AG04449 (cell line): ENCODE measurements at places on chromosomes 1 and 21.

- no peak for DNase-seq
Observed at GRCh38 chr1:236002025-236002390, 62.9 kb downstream of the NID1 start.

- no peak for DNase-seq
Observed at GRCh38 chr1:206691604-206692003, 6.9 kb downstream of the MAPKAPK2 start.

DNA sequence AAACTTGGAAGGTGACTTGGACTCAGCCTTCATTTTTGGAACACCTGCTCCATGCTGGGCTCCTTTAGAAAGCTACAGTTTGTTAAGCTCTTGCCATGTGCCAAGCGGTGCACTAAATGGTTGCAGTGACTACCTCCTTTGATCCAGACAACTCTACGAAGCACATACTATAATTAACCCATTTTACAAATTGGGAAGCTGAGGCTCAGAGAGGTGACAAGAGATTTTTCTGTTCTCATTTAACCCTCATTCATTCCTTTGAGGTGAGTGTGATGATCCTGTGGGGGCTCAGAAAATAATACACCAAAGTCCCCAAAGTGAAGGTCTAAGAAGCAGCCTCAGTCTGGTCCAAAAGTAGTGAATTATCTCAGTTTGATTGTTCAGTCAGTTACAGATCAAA, 1.6 kb upstream of the PAQR7 start:
- no peak for DNase-seq

- DNase-seq: no peak
Observed at GRCh38 chr1:13517193-13517812, 3.5 kb upstream of the LRRC38 start.

- DNase-seq: no peak
Observed at GRCh38 chr1:162930976-162931560, 70.1 kb upstream of the CCDC190 start.

DNA sequence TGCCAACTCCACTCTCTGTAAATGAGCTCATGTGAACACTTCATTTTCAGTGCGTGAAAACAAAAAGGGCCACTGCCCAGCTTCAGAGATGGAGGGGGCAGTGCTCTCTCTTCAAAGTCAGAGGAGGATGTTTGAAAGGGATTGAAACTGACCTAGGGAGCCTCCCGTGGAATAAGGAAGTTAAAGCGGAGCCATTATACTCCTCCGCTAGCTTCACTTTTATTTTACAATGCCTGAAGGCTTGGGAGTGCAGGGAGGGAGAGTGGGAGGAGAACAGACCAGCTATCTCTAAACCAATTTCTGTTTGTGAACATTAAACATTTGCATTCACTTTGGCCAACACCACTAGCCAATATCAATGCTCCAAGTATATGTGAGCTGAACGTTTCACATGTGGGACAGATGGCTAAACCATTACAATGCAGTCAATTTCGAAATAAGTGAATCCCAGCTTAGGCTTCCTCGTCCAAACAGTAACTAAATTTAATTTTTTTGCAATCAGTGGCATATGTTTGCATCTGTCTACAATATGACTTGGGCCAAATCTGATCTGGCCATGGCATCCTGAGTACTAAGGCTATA, 126.9 kb downstream of the ESRRG start:
- DNase-seq: no peak

DNA sequence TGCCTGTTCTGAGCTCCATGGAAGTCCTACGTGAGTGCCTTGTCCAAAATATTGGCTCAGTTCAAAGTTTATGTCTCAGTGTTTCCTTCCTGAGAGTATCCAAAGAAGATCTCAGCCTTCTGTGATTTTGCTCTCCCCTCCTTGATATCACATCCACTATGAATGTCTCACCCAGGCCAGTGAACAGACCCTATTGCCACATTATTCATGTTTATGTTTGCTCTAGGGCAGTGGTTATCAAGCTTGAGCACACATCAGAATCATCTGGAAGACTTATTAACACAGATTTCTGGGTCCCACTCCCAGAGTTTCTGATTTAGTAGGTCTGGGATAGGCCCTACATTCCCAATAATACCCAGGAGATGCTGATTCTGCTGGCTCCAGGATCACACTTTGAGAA, 145.0 kb upstream of the FGGY start:
- no peak for DNase-seq

DNA sequence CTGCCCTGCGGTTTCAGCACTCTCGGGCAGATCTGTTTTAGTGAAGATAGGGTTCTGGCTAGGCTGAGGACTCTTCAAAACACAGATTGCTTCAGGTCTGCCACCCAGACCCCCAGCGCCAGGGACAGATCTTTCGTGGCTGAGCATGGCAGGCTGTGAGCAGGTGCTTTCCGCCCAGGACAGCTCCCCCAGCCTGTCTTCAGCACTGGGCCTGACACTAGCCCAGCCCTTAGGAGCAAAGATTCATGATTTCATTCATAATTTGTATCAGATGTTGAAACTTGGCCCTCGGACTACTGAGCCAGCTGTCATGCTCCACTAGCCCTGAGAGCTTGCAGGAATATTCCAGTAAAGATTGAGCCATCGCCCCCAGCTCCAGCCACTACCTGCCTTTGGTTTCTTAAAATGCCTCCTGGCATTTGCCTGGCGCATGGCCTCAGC, 5.9 kb downstream of the ADPRS start:
- DNase-seq: no peak

GRCh38 chr21:41678924-41679318, 87.9 kb downstream of the RIPK4 start:
- peak; percentile 83 for DNase-seq

DNA sequence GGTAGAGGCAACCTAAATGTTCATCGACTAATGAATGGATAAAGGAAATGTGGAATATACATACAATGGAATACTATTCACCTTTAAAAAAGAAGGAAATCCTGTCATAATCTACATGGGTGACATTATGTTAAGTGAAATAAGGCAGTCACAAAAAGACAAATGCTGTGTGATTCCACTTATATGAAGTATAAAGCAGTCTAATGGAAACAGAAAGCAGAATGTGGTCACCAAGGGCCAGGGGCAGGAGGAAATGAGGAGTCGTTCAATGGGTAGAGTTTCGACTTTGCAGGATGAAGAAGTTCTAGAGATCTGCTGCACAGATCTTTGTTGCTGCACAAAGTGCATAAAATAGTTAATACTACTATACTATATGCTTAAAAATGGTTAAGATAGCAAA, 7.8 kb downstream of the DIPK1A start:
- DNase-seq: no peak

- no peak for DNase-seq
Observed at GRCh38 chr1:180311011-180311730, 81.1 kb downstream of the LHX4 start.

- no peak for DNase-seq
Observed at GRCh38 chr1:150577557-150578271, 1.7 kb downstream of the MCL1 start.

DNA sequence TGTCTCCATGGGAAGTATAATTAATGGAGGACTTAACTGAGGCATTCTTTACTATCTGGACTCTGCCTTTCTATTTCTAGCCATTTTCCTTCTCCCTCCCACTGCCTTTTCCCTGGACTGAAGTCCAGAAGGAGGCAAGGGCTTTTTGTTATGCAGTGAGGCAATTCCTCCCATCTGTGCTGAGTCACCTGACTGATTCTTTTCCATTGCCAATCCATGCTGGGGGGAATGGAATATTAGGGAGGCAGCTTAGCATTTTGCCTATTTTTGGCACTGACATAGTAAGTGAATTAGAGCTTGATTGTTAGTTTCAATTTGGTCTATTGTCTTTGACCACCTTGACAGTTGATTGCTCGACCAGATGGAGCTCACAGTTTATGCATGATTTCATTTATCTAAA, 1000.6 kb upstream of the PRMT6 start:
- DNase-seq: no peak

DNA sequence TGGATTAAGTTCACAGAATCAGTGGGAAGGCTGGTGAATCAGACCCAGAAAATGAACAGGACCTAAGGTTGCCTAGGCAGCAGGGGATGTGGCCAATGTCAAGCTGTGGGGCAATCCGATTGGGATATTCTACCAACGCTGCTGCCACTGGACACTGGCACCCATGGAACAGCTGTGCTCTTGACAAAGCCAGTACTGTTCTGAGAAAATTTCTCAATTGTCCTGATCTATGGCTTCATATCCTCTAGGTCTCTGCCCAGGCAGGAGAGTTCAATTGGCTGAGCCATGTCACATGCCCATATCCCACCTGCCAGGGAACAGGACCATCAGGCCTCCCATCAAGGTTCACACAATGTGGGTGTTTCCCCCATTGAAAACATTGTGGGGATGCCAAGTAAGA, 6.2 kb downstream of the TACSTD2 start:
- no peak for DNase-seq

- DNase-seq: no peak
Observed at GRCh38 chr21:38386967-38387366, 111.3 kb downstream of the ERG start.

DNA sequence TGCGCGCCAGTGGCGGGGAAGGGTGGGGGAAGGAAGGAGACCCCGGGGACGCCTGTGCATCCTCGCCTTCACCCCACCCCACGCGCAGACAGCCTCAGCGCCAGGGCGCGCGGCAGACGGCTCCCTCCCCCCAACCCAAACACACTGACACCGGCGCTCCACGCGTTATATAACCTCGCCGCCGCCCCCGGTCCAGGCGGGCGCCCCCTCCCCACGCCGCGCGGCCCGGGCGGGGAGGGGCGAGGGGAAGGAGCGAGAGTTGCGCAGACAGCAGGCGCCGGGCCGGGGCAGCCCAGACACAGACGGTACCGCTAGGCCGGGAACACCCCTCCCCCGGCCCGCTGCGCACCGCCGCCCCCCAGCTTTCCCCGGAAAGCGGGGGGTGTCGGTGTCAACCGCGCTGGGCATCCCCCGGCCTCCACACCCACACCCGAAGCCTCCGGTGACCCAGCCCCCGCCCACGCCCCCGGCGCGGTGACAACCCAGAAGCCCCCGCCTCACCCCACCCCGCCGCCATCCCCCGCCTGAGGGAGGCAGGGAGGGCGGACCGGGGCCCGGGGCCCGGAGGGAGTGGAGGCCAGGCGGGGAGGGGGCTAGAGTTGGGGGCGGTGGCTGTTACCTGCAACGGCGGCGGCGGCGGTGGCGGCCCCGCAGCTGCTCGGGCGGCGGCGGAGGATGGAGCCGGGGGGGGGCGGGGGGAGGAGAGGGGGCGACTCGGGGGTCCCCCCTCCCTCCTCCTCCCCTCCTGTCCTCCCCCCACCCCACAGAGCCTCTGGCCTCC, 432 bp downstream of the AKT3 start:
- no peak for DNase-seq

- no peak for DNase-seq
Observed at GRCh38 chr1:31562707-31563360, 13.5 kb upstream of the TINAGL1 start.

GRCh38 chr1:184513966-184514365, 127.1 kb downstream of the C1orf21 start:
- no peak for DNase-seq

GRCh38 chr1:12697397-12697796, 18.5 kb upstream of the AADACL3 start:
- peak; percentile 2 for DNase-seq

GRCh38 chr1:219902951-219903350, 25.4 kb downstream of the SLC30A10 start:
- no peak for DNase-seq

GRCh38 chr1:206066479-206067171, 13.7 kb downstream of the RHEX start:
- no peak for DNase-seq

DNA sequence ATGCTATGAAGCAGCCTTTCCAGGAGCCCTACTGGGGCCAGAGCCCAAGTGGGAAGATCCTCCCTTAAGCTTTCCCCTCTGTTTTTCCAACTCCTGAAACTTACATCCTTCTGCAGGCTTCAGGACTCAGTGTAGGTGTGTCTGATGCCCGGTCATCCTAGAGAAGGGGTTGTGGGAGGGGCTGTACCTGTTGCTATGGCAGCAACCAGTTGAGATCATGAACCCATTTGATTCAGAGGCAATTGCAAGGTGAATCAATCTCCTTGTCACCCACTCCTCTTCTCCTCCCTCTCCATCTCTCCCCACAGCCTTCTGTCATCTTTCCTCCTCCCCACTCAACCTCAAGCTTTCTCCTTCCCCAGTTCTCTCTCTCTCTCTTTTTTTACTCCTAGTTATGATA, 151.8 kb downstream of the CACNA1E start:
- no peak for DNase-seq

DNA sequence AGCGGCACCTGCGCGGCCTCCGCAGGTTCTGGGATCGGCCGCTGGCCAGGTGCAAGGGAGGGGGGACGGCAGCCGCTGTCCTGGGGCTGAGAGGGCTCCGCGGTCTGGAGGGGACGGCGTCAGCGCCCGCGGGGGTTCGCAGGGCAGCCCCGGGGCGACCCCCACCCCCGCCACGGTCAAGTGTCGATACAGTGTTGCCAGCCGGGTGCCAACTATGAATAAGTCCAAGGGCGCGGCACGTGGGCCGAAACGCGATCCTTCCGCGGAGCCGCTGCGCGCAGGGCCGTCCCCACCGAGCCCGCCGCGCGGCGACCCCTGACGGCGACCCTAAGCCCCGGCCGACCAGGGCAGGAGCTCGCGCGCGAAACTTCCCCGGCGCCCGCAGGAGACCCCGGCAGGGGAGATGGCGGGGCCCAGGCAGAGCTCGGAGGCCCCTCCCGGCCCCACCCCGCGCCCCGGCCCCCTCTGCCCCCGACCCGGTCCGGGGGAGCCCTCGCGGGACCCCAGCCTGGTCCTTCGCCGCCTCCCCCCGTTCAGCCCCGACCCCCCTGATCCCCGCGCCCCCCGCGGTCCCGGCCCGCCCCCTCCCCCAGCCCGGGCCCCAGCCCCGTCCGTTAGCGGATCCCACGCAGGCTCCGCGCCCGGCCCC, 586 bp upstream of the AGPAT3 start:
- no peak for DNase-seq

- no peak for DNase-seq
Observed at GRCh38 chr1:164713456-164714207, 154.6 kb downstream of the PBX1 start.

DNA sequence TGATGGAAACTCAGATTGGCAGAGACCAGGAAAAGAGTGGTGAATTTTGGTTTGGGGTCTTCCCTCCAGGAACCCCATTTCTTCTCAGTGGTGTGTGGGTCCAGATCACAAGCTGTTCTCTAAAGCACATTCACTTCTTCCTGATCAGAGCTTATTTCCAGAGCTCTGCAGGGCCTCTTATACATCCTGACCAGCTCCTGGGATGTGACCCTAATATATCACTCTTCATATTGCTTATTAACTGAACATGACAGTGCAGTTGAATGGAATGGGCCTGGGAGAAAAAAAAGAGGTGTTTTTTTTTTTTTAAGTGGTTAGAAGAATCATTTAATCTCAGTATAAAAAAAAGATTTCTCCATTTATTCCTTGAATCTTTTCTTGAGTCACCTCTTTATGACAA, 29.6 kb upstream of the DNM3 start:
- DNase-seq: no peak

GRCh38 chr1:225250432-225250831, 177.4 kb downstream of the LBR start:
- no peak for DNase-seq

GRCh38 chr1:57378534-57378933, 45.3 kb downstream of the DAB1 start:
- no peak for DNase-seq

DNA sequence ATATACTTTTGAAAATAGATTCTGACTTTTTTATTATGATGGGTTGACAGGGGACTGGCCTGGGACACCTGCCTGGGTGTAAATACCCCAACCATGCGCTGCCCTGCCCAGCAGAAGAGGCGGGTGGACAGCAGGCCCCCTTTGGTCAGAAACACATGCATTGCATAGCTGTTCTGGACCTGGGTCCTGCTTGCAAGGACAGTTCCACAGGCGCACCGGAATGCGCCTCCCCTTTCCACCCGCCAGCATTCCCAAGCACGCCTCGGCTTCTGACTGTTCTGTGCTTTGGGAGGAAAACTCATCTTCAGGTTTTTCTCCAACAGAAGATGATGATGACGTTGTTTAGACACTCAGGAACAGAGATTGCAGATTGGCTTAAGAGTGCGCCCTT, 428 bp upstream of the ZNF678 start:
- no peak for DNase-seq
